Activated B cell treated with CpG ODN at 0.5 μM for 24 hours (primary cell): ENCODE measurements at places on chromosomes 1 and 21. TPM values are rescaled to one million over a fixed set of nuclear protein-coding genes. Genes with fewer than 3 reads are reported as not detected.

DNA sequence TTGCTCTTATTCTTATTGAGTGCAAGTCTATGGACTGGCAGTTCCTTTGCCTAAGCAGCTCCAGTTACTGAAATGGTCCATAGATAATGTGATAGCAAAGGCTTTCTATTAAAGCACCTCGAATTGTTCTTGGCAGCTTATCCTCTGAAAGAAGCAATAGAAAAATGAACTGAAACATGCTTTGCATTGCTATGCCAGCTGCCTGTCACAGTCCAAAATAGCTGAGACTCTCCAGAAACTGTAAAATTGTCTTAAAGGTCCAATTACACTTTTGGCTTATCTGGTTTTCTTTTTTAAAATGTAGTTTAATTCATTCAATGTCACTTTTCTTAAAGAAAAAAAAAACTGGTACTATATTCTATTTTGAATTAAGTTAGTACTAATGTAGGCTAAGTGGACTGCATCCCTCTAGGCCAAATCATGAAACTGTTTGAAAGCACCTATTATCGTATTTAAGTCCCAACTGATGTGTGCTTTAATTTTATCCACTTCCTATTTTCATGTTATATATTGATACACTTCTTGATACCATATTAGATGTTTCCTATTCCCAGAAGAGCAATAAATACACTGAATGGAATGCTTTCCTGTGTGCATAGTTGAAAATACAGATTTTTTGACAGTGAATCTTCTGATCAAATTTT, 208.0 kb upstream of the DEPDC1 start:
- DNase-seq: no peak

- no peak for DNase-seq
Observed at GRCh38 chr1:202127061-202127460, 4.3 kb downstream of the GPR37L1 start.

- DNase-seq: no peak
Observed at GRCh38 chr1:151942882-151943281, 33.6 kb upstream of the THEM4 start.

GRCh38 chr1:247415423-247416361, at the start of gene NLRP3:
NLRP3 (plus strand) TSS chr1:247416173; CDS start chr1:247418801, 2,628 bp downstream.
- no peak for DNase-seq

DNA sequence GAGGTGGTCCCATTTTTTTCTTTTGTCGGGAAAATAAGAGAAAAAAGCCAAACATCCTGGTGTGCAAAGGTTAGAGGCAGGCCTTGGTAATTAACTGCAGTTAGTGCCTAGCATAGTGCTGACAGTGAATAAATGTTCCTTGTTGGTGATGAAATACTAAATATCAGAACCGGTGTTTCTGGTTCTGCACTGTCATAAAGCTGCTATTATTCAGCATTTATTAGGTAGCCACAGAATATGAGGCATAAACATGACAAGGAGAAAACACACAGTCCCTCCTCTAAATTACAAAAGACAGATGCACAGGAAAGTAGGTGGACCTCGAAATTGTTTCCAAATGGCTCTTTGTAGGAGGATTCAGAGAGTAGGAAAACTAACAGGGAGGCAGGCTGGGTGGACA, 122.0 kb upstream of the ADGRL2 start:
- no peak for DNase-seq

DNA sequence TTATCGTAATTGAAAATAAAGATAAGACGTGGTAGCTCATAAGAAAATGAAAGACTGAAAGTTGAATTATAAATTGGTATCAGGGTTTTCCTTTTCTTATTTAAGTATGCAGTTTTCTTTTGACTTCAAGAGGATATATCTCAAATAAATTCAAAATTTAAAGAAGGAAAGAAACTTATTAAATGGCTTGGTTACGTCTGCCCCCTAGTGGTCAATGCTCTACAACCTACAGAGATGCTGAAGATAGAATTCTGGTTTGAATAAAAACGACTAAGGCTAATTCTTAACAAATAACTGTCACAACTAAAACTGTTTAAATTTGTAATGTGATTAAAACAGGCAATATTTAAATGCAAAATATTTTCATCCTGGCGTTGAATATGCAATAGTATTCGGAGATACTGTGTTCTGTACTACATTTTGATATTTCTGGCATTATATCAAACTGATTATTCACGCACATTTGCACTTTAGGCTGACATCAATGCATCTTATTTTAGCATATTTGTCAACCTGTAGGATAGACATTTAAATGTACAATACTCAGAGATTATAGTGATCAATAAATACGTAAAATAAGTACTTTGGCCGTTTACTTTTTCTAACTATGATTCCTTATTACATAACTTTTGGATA, 26.8 kb downstream of the IFI44 start:
- no peak for DNase-seq

DNA sequence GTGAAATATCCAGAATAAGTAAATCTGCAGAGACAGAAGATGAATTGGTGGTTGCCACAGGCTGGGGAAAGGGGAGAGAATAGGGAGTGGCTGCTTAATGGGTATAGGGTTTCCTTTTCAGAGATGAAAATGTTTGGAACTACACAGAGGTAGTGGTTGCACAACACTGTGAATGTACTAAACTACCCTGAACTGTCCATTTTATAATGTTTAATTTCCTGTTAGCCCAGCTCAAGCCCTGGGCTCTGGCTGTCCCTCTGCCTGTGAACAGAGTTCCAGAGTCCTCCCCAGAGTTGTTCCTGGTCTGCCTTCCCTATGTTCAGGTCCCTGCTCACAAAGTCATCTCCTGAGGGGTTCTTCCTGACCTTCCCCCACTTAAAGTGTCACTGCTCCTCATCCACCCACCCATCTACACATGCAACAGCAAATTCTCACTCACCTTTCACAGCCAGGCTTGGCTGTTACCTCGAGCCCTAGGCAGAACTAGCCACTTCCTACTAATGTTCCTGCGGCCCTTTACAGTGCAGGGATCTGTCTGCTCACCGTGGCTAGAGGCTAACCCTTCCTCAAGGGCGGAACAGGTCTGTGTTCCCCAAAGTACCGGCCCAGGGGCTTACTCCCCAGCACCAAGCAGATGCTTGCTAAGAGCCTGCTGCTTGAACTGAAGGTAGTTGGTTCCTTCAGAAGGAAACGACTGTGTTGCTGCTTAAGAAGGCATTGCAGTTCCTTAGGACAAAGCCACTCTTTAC, 22.4 kb downstream of the DHCR24 start:
- no peak for DNase-seq

DNA sequence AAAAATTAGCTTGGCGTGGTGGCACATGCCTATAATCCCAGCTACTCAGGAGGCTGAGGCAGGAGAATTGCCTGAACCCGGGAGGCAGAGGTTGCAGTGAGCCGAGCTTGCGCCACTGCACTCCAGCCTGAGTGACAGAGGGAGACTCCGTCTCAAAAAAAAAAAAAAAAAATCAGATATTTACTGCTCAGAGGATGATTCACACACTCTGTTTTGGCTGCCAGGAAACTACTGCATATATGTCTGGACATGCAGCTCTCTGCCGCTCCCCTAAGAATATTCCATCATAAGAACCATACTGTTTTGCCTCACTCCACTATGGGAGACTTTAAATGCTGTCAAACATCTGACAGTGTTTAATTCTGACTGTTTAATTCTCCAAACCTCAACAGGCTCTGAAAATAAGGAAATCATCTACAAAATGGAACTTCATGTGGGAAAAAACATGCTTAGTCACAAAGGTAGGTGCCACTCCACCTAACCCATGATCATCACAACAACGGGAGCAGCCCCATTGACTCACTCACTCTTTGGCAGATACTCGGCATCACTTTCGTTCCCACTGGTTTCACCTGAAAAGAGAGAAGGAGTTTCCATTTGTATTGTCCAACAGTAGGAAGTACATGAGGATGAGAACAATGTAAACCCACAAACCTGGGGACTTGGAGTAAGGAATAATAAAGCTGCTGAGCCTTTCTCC, 29.3 kb upstream of the BCAS2 start:
- DNase-seq: no peak

- no peak for DNase-seq
Observed at GRCh38 chr1:41862384-41863221, 56.1 kb downstream of the HIVEP3 start.

DNA sequence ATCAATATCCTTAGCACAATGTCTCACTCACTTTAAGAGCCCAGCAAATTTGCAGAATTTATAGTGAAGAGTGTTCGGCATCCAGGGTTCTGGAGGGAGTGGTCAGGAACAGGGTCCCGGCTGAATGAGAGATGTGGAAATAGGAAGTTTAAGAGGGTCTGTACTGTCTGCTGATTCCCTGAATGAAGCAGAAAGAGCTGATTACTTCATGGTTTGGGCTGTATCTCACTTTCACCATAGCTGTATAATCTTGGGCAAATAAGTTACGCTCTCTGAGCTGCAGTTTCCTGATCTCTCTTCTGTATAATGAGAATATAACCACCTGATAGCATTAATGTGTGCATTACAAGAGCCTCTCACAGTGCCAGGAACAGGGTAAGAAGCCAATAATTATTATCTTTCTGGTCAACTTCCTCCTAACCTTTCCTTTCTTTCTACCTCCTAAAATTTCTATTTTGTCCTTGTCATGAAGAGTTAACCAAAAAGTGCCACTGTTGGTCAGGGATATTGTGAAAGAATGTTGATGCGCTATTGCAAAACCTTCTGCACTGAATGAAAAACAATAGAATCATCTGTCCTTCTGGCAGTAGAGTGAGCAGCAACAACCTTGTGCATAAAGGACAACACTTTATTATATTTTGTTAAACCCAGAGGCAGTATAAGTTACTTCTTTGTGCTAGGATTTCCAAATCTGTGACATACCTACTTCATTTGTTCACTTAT, 14.7 kb upstream of the PTGFR start:
- no peak for DNase-seq

GRCh38 chr1:43836267-43836951, 97.2 kb upstream of the ARTN start:
- peak; percentile 37 for DNase-seq

Gene WDR64
- 0.34 and 0.58 TPM in 2 replicates for total RNA-seq

Gene SELE
- not detected in 2 replicates for total RNA-seq

Gene PLPPR4
- not detected in 2 replicates for total RNA-seq

Gene CACNA1E
- 0.37 and 0.91 TPM in 2 replicates for total RNA-seq

Gene SPRR2E
- total RNA-seq: not detected in 2 replicates

Gene FH
- total RNA-seq: 56.0 and 58.3 TPM in 2 replicates
